Right ventricle myocardium superior (tissue), 1 donor: ENCODE measurements at places on chromosomes 2 and 18.

- no peak for DNase-seq
Observed at GRCh38 chr2:198456418-198456817, 652.0 kb downstream of the PLCL1 start.

GRCh38 chr2:222302178-222303018 is 3.6 kb upstream of the PAX3 start:
- no peak for DNase-seq

DNA sequence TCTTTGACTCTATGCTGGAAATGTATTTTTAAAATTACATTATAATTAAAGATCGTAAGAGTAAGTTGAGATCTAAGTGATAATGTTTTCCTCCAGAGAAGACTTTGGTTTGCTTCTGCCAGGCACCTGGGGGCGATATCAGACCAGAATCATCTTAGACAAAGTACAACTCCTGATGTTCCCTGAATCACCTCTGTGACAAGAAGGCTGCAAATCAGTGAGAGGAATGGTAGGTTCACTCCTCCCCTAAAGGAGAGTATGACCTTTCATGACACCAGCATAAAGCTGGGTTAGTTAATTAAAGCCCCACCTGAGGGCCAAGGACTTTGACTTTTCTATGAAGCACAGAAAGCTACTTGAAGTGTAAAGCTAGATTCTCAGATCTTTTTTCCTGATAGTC is 114.4 kb upstream of the DTNA start:
- DNase-seq: no peak

DNA sequence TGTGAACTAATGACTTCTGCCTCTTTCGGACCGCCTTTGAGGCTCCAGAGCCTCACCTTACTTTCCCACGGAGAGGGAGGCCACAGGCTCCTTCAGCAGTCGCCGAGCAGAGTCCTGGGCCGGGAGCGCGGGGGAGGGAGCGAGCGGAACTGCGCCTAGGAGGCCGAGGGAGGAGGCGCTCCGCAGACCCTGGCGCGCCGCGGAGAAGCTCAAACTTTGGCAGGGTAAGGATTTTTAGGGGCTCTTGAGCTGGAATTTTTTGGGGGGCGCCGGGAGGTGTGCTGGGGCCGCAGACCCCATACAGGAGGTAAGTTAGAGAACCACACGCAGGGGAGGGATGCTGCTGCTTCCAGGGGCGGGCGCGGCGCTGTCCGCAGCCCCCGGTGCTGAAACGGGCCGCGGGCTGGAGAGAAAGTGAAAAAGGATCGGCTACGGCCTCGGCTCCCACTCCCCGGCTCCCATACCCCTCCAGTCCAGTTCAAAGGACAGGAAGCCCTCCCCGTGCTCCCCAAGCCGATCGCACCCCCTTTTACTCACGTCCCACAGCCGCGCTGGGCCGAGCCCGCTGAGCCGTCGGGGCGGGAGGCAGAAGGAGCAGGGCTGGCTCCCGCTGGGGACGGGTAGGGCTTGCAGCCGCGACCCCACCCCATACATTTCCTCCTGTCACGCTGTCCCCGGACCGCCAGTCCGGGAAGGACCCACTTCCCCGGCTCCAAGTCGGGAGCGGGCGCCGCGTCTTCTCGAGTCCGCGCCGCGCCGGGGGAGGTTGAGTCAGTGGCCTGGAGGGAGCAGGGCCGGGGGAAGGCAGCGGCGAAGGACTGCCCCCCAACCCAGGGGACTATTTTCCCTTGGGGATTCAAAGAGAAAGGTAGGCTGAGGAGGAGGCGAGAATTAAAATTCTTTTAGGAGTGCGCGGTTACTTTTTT is at the start of gene CNGA3:
Gene CNGA3 (plus strand): TSS at position 146 of the 926 bp plus-strand sequence. CDS start 23,520 bp downstream, outside the sequence.
- DNase-seq: peak; percentile 45

DNA sequence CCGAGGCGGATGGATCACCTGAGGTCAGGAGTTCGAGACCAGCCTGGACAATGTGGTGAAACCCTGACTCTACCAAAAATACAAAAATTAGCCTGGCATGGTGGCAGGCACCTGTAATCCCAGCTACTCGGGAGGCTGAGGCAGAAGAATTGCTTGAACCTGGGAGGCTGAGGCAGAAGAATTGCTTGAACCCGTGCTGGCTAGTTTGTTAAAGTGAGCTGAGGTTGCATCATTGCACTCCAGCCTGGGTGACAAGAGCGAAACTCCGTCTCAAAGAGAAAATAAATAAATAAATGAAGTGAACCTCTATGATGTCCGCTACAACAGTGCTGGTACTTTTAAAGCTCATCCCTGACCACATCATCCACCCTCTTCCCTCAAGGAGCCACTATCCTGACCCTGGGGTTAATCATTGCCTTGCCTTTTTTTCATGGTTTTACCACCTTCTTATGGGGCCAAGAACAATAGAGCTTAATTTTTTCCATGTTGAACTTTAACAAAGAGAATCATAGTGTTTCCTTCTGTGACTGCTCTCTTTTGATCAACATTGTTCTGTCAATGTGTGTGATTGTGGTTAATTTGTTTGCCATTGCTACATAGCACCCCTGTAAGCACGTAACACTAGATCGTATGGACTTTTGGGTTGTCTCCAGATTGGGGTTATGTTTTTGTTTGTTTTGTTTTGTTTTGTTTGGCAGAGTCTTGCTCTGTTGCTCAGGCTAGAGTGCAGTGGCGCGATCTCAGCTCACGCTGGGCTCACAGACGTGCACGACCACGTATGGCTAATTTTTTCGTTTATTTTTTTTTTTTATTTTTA is 17.1 kb upstream of the ATRAID start:
- no peak for DNase-seq

GRCh38 chr2:74740741-74741431 is 86.8 kb downstream of the SEMA4F start:
- DNase-seq: peak; percentile 56

DNA sequence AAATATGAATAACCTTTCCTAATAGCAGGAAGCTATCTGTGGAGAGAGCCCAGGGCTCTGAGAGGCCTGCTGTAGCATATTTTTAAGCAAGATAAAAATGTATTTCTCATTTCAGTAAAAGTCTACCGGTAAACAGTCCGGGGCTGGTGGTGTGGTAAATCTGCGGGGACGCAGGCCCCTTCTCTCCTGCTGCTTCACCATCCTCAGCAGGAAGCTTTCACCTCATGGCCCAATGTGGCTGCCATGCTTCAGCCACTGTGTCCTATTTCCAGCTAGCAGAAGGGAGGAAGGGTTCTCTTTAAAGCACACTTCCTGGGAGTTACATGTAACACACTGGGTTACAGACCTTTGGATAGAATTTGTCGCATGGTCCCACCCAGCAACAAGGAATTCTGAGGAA is 79.5 kb upstream of the ODC1 start:
- no peak for DNase-seq

- DNase-seq: no peak
Observed at GRCh38 chr18:45802814-45803492, 22.5 kb upstream of the SIGLEC15 start.

DNA sequence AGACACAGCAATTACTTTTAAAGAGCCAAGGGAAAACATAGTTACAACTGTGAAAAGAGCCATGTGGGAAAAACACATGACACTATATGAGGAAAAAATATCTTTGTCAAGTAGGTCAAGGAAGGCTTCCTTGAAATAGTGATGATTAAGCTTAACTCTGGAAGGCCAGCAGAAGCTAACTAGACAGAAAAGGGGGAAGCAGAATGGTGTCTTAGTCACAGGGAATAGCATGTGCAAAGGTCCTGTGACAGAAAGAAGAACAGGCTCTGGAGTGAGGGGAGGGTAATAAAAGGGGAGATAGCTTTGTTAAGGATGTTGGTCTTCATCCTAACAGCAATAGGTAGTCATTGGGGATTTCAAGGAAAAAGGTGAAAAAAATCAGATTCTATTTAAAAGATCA is 64.0 kb downstream of the ARHGAP25 start:
- DNase-seq: no peak

DNA sequence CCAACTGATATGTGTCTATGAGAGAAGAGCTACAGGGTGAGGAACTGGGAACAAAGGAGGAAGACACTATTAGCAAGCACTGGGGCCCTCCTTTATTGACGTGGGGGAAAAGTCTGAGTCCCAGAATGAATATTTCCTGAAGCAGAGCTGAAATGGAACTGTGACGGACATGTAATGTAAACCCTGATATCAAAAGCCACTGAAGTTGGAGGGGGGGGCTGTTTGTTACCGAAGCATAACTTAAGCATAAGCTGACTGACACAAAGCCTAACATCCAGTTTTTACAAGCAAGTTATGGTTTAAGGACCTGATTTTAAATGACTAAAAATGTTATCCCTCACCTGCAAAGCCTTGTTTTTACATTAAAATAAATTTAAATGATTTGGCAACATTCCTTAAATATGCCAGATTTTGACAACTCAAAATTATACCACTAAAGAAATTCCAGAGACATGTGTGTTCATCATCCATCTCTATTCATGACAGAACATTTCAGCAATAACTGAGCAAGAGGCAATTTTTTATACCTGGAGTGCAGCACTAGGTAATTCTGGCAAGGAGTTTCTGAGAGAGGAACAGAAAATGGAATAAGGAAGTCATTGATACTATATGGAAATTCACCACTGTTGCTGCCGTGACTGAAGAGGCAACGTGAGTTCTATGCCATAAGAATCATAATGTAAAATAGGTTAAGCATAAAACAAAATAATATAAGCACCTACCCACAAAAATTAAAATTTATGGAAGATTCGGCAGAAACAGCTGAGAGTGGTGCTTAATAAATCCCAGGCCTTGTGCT is 186.0 kb downstream of the AFF3 start:
- DNase-seq: no peak
